ENCODE measurements at places on chromosomes 2 and 18.

- no peak for DNase-seq
Measured at GRCh38 chr2:206804326-206804725, 38.9 kb downstream of the FASTKD2 start.

- no peak for DNase-seq
Measured at GRCh38 chr18:69664399-69664798, 263.7 kb downstream of the DOK6 start.

DNA sequence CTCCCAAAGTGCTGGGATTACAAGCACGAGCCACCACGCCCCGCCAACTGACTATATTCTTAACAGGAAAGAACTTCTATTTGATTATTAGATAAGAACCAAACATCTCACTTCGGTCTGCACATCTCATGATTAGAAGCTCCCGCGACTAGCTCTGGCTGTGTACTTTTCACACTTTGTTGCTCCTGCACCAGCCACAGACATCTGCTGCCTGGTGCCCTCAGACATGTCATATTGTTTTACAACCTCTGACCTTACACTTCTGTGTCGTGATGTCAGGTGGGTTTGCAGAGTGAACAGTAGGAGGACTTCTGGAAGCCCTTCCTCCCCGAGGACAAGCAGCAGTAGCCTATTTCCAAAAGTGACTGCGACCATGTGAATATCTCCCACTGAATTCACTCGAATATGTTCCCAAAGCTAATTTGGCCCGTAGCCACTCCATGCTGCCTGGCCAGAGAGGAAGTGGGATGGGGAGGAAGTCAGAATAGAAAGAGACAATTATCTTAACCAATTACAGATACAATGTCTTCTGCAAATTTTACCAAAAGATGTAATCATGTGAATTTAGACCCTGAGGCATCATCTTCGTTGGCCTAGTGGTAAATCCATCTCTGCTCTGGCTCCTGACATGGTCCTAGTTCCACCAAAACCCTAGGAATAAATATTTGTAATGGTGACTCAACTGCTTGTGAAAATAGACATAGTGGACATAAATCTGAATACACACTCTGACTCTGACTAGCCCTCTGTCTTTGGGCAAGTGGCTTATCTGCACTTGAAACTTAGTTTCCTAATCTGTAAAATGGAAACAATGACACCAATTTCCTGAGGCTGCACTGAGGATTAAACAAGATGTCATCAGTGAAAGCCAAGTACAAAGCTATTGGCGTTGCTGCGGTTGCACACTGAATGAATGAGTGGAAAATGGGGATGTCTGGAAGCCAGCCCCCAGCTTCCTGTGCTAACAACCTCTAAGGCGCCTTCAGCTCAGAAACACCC is 406.1 kb downstream of the LRATD1 start:
- no peak for DNase-seq

GRCh38 chr2:231612109-231612455 is 19.4 kb downstream of the TEX44 start:
- DNase-seq: no peak

DNA sequence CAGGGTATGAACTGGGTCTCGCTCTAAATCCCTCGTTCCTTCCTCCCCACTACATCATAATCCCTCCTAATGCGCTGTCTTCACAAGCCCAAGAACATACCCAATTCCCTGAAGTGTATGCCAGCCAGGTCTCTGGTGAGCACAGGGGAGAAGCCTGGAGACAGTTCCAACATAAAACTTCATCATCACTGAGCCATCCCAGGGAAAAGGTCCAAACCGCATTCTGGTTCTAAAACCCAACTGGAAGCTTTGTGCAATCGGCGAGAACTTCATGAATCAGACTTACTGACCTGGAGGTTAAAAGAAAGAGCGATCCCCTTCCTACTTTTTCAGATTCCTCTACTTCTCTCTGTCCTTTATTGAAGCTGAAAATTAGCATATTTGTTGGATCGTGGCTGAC is 132.7 kb downstream of the ALPK2 start:
- DNase-seq: no peak

DNA sequence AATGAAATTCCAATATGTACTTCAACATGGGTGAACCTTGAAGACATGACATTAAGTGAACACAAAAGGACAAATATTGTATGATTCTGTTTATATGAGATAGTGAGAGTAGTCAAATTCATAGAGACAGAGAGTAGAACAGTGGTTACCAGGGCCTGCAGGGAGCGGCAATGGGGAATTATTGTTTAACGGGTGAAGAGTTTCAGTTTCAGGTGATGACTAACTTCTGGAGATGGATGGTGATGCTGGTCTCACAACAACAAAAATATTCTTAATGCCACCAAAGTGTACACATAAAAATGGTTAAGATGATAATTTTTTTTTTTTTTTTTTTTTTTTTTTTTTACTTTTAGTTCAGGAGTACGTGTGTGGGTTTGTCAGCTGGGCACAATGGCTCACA is 109.4 kb upstream of the TMEM200C start:
- DNase-seq: no peak

DNA sequence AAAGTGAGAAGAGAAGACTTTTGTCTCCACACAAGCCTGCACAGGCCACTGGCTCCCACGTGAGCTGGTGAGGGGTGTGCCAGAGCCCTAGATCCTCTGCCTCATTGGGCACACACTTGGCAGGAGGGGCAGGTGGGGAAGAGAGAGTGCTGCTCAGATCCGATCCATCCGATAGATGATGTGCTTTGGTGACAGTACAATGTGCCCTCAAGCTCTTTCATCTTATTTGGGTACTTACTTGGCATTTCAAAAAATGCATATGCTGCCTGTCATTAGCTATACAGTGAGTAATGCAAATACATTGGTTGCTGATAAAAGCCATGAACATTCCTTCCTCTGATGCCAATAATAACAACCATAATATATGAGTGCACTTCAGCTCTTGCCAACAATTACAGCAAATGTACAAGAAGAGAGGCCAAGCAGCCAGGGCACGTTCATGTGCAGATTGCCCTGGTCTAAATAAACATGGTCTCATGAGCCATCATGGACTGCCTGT is 255.3 kb downstream of the VAPA start:
- DNase-seq: no peak

DNA sequence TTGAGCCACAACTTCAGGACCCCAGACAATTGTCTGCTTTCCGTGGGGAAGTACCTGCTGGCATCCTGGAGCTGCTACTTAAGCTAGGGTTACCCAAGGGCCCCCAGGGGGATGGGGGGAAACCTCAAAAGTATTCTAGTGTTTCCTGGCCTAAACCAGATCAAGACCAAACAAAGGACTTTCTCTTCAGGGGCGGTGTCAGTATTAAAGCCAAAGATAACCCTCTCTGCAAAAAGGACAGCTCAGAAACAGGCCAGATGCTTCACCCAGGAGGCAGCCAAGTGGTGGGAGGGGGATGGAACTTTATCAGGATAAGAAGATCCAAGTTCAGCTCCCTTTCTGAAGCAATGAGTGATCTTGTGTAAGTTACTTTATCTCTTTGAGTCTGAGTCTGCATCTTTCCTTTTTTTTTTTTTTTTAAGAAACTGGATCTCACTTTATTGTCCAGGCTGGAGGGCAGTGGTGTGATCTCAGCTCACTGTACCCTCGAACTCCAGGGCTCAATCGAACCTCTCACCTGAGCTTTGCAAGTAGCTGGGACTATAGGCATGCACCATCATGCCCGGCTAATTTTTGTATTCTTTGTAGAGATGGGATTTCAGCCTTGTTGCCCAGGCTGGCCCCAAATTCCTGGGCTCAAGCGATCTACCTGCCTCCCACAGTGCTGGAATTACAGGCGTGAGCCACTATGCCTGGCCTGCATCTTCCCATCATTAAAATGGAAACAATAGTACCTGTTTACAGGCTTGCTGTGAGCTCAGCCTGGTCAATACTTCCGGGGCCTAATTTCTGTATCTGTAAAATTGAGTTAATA is 151.8 kb upstream of the PTPRM start:
- DNase-seq: no peak

- no peak for DNase-seq
Measured at GRCh38 chr2:149489452-149489851, 98.1 kb downstream of the MMADHC start.

- no peak for DNase-seq
Measured at GRCh38 chr2:191202209-191202721, 42.9 kb upstream of the MYO1B start.

DNA sequence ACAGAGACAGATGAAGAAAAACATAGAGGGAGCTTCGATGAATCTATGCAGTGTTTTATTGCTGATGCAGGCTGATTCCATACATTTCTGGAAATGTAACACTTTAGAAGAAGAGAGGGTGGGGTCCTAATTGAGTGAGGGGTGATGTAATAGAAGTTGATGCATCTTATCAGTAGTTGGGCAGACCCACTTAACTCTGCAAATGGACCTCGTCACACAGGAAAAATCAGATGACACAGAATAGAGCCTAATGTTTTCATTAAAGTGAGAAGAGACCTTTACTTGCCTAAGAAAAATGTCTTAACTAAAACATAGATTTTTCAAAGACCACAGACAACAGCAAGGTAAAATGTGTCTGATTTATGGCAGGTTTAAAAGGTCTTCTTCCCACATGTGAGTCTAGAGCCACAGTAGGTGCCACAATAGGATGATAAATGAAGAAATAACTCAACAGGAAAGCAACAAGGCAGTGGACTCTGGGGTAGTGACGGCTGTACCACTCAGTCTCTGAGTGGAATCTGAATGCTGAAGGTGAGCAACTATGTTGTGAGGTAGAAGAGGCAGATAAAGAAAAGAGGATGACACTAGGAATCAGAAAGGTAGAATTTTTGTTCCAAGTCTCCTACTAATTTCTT is 414.7 kb upstream of the PIK3C3 start:
- DNase-seq: no peak

- no peak for DNase-seq
Measured at GRCh38 chr18:59359576-59359952, 499 bp upstream of the LMAN1 start.

GRCh38 chr2:208359632-208359986 is 47.0 kb upstream of the PTH2R start:
- DNase-seq: no peak

DNA sequence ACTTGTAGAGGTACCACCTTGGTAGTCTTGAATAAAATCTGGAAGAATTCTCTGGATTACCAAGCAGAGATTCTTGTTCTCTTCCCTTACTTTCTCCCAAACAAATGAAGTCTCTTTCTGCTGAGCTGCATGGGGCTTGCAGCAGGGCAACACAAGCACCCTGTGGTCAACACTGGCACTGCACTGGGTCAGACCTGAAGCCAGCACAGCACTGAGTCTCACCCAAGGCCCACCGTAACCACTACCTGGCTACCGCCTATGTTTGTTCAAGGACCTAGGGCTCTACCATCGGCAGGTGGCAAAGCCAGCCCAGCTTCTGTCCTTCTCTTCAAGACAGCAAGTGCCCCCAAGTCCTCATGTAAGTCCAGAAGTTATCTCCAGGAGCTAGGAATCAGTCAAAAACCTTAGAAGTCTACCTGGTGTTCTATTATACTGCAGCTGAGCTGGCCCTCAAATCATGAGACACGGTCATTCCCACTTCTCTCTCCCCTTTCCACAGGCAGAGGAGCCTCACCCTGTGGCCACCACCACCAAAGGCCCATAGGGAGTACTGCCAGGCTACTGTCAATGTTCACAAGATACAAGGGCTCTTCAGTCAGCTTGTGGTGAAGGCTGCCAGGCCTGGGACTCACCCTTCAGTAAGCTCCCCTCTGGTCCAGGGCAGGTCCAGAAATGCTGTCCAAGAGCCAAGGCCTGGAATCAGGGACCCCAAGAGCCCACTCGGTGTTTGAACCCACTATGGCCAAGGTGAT is 18.4 kb downstream of the VPS54 start:
- no peak for DNase-seq

- no peak for DNase-seq
Measured at GRCh38 chr2:178521304-178522150, 41.3 kb downstream of the PLEKHA3 start.

- DNase-seq: no peak
Measured at GRCh38 chr18:58058720-58059119, 14.7 kb downstream of the NEDD4L start.

DNA sequence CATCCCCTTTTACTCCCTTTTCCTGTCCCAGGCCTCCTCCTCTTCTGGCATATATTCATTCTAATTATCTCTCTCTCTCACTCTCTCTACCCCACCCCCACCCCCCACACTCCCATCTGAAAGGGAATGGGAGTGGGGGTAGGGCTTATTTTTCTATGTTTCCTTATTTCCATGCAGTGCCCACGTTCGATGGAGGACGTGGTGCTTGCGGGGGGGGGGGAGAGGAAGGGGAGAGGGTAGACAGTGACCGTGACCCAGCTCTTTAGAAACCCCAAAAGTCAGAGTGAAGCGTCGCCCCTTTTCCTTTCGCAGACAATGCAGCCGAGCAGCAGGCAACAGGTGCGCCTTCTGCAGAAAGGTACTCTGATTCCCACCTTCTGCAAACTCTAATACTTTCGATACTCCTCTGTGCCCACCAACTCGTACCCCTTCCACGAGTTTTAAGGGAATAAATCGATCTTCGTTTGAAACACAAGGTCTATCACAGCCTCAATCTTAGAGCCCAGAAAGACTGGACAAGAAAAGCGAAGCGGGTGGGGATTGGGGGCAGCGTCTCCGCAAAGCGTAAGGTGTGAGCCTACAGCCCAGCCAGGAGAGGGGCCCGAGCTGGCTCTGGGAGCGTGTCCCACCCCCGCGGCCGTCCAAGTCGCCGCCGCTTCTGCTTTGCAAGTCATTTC is 891 bp upstream of the NR4A2 start:
- DNase-seq: no peak

DNA sequence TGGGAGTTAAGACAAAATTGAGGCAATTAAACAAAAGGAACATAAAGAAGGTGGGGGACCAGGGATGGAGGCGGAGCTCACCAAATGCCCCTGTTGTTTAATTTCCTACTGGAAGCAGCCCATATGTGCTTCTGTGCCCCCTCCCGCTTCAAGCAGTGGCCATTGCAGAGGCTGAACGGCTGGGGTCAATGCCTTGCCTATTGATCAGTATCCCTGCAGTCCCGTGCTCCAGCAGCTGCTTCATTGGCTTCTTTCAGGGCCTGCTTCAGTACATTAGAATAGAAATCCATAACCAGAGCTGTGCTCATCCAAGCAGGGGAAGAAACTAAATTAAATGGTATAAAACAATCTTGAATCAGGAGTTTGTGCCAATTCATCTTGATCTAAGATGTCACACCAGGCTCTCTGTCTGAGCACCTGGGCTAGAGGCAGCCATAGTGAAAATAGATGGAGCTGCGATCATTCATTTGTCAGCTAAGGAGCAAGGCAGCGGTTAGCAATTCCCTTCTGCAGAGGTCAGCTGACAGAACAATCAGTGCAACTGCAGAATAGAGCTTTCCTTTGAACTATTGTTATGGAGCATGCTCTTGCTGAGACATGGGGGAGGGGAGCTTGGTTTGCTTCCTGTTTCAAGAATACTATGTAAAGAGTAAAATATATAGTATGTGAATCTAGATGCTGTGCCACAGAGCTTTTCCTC is 222.4 kb downstream of the WDR7 start:
- DNase-seq: no peak

GRCh38 chr18:63284827-63285733 is 34.5 kb downstream of the BCL2 start:
- no peak for DNase-seq

DNA sequence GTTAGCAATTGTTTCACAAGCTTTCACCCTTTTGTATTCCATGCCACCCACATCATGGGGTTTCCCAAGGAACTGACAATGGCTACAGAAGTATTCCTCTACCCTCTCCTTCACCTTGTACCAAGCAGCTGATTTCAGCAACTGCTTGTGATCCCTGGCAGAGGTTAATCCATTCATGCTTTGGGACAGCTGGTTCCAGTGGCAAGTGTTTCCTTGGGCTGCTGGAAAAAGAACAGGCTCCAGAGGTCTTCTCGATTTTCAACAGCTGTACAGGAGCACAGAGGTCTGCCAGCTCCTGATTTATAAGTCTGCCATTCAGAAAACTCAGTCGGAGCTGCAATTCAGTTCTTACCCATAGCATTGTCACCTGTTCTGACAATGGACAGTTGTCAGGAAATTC is 239.2 kb upstream of the CWC22 start:
- no peak for DNase-seq
